ENCODE measurements at places on chromosomes 3 and 15.

DNA sequence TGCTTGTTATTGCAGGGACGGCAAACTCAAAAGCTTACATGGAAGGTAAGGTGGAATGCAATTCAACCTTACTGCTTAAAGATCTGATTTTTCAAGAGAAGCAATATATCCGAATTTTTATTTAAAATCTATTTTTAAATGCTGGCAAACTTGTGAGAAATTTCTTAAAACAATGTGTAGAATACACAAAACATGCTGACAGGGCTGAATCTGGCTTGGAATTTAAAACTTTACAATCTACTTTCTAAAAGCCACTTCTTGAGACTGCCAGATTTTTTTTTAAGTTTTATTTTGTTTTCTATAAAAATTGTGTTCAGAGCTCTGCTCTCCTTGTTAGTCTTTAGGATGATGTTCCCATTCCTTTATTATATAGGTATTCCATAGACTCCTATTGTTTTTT, 146.7 kb downstream of the ADAM10 start:
- no peak for DNase-seq

GRCh38 chr3:27034255-27034654, 334.9 kb downstream of the NEK10 start:
- no peak for DNase-seq

DNA sequence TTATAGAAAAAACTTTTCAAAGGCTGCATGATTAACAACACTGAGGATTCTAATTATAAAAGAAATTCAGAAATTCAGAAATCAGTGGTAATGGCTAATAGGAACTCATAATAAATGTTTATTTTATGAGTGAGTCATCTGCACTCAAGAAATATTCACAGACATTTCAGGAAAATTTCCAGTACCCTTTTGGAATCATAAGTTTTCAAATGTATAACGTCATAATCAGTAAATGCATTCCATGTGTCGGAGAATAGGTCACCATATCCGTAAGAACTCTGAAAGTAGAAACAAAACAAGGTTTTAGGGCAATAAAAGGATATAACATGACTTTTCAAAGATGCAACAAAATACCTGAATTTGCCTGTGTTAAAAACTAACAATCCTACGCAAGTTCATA, 24.7 kb downstream of the EOGT start:
- no peak for DNase-seq

DNA sequence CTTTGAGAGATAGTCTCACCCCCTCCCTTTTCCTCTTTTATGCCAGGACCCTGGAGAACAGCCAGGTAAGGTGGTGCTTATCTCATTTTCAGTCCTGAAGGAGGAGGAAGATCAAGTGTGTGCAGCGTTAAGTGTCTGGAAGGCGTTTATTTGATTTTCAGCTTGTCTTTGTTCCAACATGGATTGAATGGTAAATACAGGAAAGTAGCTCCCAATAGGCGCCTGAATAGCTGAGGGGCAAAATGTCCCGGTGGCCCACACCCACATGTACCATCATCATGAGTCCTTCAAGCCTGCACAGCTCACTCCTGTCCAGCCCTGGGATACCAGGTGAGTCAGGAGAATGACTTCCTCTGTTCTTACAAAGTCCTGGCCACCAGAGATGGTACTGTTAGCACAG, 73.5 kb downstream of the CEMIP start:
- DNase-seq: no peak

All from GM03348 (cell line).